ENCODE measurements at places on chromosomes 12 and 14.

DNA sequence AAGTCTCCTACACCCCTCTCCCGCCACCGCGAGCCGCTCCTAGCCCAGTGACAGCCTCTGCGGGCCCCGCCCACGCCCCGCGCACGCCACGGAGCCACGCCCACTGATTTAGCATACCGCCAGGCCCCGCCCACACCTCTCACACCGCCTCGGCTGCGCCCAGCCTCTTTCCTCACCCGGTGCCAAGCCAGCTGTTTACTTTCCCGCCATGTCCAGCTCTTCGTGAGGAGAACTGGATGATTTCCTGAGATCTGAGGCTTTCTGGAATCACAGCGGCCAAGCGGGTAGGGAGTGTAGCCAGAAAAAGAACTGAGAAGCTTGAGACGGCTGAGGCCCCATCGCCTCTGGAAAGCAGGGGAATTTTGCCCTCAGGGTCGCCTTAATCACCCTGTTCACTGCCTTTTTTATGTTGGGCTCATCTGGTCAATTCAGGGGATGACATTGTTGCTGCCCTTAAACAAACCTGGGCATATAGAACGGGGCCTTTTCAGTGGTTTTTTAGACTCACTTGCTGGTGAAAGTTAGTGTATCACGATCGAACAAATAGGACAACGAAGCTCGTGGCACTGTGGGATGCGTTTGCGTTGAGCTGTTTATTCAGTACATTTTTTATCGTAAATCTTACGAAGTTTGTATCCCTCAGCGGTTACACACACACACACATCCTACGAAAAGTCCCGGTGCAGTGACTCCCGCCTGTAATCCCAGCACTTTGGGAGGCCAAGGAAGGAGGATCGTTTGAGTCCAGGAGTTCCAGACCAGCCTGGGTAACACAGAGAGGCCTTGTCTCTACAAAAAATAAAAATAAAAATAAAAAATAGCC is at the start of gene RNF212B:
RNF212B (plus strand) TSS at position 165 of the 823 bp plus-strand sequence. CDS start 2,410 bp downstream, outside the sequence.
- peak; percentile 59 for DNase-seq

DNA sequence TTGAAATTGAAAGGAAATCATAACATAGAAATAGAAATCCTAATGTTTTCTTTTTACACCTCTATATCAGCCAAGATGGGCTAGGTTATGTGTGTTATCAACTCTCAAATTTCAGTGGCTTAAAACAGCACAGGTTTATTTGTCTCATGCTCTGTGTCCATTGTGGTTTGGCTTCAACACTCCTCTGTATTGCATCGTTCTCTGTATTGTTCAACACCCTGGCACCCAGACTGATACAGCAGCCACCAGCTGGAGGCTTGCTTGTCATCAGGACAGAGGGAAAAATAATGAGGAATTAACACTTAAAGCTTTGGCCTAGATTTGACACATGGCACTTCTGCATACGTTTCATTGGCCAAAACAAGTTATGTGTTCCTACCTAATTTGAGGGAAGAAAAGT is 234.2 kb upstream of the ARHGAP5 start:
- DNase-seq, result no peak

- DNase-seq, result no peak
These were observed 7.2 kb downstream of the ERC1 start for GRCh38 chr12:998020-998874.

DNA sequence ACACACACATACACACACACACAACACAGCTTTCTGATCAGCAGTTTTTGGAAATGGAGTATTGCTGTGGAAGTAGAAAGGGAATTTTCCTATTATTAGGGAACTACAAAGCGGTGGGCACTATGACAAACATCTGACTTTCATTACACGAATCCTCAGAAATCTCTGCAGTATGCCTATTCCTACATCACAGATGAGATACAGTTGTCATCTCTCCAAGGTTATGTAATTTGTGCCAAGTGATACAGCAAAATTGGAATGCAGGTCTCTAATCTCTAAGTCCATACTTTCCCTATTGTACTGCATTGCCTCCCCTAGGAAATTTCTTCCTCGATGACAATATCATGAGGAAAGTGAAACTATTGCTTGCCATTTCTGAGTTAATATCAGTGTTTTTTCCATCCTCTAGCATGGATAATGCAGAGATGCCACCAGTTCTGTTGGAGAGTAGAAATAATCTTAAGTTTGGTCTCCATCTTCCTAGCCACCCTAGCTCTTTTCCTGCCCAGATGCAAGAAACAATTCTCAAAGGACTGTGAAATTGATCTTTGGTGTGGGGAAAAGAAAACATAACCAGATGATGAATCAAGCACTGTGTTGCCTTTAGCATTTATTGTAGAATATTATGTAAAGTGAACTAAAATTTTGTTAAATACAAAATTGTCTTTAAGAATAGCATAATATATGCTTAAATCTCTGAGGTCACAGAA is 94.7 kb downstream of the ERGIC2 start:
- no peak for DNase-seq

GRCh38 chr12:14974633-14975032 is 1.8 kb downstream of the PDE6H start:
- DNase-seq, result no peak

DNA sequence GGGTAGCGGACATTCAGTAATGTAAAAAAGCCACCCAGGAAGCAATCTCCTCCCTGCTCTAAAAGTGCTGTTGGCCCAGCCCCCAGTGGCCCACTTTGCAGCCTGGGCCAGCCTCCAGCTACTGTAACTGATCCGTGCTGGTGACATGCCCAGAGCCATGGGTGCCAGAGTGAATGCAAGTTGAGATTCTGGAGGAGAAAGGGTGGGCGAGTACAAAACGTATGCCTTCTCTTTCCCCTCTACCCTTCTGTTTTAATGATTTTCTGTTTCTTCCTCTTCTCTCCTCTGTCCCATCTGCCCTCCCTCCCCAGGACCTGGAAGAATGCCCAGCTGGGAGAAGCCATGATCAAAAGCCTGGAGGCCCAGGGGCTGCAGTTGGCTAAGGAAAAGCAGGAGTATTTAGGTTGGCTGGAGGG is 16.9 kb downstream of the PLEKHD1 start:
- no peak for DNase-seq

DNA sequence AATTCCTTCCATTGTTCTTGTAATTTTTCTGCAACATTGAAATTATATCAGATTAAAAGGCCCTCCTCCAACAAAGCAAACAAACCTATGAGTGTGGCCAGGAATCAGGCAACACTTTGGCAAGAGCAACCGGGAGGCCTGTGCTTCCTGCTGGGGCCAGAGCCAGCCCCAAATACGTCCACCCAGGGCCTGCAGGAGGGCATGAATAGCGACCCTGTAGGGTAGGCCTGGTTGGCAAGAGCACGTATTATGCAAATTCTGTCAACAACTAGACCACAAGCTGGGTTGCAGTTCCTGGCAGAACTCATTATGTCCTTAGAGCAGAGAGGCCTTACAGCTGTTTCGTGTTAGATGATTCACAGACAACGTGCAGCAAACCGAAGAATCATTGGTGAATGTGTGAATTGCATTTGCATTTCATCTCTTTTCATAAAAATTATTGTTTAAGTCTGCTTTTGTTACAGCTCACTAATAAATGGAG is 26.9 kb upstream of the LGALS3 start:
- no peak for DNase-seq

DNA sequence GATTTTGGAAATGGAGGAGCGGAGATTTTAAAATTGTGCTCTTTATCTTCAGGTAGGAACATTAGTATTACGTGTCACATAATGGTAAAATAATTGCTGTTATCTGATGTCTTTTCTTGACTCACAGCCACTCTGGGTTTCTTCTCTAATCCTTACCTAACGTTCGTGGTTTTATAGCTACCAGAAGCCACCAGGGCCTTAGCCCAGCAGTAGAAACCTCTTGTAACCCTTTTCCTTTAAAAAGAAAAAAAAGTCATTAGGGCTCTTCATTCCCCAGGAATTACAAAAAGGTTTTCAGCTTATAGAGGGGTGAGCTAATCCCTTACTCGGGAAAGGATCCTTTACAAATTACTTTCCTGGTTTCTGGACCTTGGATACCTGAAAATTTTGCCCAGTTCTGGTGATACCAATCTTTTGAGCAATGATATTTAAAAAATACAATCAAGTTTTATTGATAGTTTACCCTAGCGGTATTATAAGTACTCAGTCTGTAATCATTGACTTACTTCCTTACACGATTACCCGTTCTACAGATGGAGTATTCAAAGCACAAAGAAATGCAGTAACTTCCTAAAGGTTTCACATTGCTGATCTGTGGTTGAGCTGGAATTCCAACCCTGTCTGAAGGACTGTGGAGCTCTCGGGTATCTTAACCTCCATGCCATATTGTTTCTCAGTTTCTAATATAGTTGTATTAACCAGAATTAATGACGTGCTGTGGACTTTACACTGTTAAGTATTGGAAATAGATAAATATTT is 1.6 kb downstream of the GABARAPL1 start:
- DNase-seq, result no peak

DNA sequence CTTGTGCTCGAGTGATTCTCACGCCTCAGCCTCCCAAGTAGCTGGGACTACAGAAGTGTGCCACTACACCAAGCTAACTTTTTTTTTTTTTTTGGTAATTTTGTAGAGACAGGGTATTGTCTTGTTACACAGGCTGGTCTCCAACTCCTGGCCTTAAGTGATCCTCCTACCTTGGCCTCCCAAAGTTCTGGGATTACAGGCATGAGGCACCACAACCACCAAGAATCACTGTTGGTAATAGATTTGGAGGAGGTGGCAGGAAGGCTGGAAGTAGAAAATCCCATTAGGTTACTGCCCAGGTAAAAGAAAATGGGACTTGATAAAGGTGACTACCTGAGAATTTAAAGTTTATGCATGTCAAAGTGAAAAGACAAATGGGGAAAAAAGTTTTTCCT is 1.4 kb upstream of the CDCA4 start:
- no peak for DNase-seq
